GM12864 (cell line): ENCODE measurements at places on chromosomes 5 and 9.

DNA sequence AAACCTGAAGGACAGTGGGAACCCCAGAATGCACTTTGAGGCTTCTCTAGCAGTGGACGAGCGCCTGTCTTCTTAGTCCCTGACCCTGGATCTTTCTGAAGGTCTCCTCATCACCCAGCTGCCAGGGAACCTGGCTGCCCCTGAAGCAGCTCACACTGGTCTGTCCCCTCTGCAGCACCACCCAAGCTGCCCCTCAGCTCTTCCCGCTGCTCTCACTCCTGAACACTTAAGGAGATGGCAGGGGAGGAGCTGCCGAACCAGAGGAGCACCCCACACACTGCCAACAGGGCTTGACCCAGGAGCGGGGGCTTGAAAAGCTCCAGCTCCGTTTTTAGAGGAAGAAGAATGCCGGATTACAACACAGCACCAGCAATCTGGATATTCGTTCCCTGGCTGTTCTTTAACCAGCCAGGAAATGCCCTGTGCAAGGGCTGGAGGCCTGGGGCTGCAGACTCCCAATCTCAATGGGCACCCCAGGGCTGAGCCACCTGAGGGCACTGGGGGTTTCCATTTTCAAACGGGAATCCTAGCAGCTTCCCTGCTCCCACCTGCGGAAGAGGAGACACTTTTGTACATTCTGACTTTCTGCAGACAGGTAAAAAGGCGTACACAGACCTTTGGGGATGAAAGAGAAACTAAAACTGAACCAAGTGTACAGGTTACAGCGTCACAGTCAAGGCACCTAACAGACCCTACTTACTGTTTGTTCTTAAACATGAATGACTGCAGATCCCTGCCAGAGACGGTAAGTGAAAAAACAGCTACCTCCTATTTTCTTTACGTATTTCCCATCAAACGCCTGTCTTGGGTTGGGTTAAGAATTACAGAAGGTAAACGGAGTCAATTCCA is 36.3 kb downstream of the GOLM1 start:
- no peak for DNase-seq

DNA sequence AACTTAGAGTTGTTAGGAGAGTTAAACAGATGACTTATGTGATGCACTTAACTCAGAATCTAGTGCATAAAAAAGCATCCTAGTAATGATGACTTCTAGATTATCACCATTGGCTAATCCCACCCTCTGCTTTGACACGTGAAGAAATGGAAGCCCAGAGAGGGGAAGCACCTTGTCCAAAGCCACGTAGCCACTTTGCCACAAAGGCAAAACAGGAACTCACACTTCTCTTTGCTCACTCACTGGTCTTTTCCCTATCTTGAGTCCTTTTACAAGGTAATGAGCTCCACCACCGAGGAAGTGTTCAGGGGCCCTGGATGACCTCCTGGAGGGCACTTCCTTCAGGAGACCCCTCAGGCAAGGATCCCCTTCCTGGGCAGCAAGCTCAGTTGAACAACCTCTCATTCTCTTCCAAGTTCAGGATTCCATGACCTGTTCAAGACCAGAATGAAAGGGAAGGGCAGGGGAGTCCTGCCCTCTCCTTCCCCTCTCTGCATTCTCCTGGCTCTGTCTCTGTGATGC is 89.7 kb downstream of the HRH2 start:
- DNase-seq, result no peak

- DNase-seq, result no peak
Measured at GRCh38 chr9:87500491-87501270, 3.0 kb downstream of the DAPK1 start.

GRCh38 chr9:17509701-17510100 is 69.2 kb upstream of the SH3GL2 start:
- no peak for DNase-seq

- no peak for DNase-seq
Measured at GRCh38 chr5:155783246-155783645, 543.7 kb upstream of the SGCD start.

DNA sequence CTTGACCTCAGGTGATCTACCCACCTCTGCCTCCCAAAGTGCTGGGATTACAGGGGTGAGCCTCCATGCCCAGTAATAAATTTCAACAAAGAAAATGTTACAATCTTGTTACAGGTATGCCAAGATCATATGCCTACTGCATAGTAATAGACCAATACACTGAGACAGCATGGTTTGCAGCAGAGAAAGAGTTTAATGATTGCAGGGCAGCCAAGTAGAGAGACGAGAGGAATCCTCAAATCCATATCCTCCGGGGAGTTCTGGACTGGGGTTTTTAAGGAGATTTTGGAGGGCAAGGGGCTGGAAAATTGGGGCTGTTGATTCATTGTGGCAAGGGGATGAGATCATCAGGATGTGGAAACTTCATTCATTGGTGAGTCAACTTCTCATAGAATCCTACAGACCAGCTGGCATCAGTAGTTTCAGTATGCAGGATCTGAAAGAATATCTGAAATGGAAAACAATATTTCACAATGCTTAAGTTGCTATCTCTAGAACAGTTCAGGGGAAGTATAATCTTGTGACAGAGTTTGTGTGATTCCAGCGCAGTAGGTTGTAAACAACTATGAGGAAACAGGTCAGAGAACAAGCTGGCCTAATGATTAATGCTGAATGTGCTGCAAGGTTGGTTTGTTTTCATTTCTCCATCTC is 14.8 kb upstream of the TUT7 start:
- no peak for DNase-seq

GRCh38 chr5:116442095-116442534 is 132.5 kb downstream of the SEMA6A start:
- DNase-seq, result no peak

DNA sequence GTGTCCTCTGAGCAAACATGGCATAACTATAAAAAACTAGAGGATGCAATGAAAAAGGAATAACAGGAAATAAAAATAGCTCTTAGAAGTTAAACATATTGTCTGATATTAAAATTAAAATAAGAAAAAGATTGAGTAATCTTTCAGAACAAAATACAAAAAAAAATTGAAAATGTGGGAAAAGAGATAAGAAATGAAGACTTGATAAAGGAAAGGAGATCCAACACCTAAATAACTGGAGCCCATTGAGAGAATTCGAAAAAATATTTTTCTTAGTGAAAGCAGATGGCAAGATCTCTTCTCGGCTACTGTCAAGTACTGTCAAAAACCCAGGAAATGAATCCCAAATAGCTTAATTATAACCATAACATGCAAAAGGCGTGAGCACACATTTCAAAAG is 24.9 kb downstream of the LIFR start:
- DNase-seq, result no peak

- no peak for DNase-seq
Measured at GRCh38 chr5:5605170-5605764, 182.8 kb downstream of the ICE1 start.

- no peak for DNase-seq
Measured at GRCh38 chr9:108609227-108609896, 246.4 kb downstream of the ACTL7B start.

- DNase-seq, result no peak
Measured at GRCh38 chr5:174624733-174625522, 99.5 kb upstream of the MSX2 start.

- DNase-seq, result no peak
Measured at GRCh38 chr9:98069551-98069950, 13.0 kb downstream of the NANS start.

DNA sequence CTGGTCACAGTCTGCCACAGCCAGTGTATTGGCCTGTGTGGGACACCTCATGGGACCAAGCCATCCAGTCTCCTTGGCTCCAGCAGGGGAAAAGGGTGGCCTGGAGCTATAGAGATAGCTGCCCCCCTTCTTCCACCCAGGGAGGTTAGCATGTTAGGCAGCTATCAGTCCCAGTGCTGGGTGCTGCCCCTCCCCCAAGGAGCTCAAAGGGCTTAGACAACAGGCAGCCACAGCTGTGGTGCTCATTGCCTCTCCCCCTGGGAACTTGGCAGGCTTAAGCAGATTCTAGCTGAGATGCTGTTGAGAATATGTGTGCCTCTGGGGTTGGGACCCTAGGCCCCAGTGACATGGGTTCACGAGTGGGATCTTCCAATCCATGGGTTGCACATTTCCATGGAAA is 226.0 kb upstream of the PTGER4 start:
- DNase-seq, result no peak

- DNase-seq, result no peak
Measured at GRCh38 chr9:70949239-70949638, 172.2 kb downstream of the TRPM3 start.

- no peak for DNase-seq
Measured at GRCh38 chr5:81182396-81183390, 50.4 kb upstream of the CKMT2 start.
